Vagina (tissue), 2 donors: ENCODE measurements at places on chromosomes 16 and 17.
A peak's percentile ranks its signal among the peaks of the same experiment; 100 is the strongest.

- DNase-seq: no peak
Observed at GRCh38 chr17:82232876-82233785, 4.3 kb downstream of the SLC16A3 start.

GRCh38 chr17:841313-841712, 59.2 kb downstream of the MRM3 start:
- peak; percentile 98 for DNase-seq

DNA sequence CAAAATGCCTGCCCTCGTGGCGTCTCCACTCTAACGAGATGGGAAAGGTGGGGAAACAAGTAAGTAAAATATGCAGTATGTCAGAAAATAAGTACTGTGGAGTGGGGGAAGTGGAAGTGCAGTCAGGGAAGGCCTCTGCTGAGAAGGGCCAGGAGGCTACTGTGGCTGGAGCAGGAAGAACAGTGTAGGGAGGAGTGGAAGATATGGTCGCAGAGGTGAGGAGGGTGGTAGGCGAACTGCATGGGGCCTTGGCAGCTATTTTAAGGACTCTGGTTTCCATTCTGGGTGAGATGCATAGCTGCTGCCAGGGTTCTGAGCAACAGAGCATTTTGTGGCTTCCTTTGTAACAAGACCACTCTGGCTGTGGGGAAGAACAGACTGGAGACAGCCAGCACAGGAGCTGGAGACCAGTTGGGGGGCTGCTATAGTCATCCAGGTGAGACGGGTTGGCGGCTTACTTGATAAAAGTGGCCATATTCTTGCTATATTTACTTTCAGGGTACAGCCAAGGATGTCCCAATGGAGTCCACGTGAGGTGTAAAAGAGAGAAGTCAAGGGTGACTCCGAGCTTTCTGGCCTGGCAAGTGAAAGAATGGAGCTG, 42.6 kb downstream of the CYTH1 start:
- DNase-seq: no peak

- DNase-seq: no peak
Observed at GRCh38 chr17:67016039-67016762, 28.2 kb upstream of the CACNG1 start.

- DNase-seq: no peak
Observed at GRCh38 chr16:12386192-12386591, 409.7 kb downstream of the SNX29 start.

- DNase-seq: no peak
Observed at GRCh38 chr17:4721203-4722135, 9.8 kb upstream of the MED11 start.

DNA sequence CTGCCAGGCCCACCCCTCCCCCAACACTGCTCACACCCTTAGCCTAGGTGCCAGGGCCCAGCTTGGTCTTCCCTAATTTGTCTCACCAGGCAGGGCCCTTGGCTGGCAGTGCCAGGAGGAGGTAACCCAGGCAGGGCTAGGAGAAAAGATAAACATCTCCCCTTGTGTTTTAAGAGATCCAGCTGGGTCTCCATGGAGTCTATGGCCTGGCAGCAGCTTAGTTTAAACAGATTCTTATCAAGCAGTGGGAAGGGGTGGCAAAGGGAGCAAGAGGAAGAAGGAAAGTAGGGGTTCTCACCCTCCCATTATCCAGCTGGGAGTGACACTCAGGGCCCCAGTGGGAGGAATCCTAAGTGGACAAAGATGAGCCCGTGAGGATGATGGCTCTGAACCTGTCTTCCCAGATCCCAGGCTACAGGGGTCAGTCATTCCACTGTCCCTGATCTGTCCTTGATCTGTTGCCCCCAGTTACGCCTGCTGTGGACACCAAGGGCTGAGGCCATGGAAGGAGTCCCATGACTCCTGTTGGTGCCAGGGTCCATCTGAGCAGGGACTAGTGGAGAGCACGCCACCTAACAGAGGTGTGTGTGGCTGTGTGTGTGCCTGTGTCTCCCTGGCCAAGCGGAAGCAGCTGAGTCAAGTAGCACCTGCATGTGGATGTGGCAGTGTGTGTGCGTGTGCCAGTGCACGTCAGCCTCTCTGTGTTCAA, 47.4 kb upstream of the MEIOC start:
- DNase-seq: no peak

DNA sequence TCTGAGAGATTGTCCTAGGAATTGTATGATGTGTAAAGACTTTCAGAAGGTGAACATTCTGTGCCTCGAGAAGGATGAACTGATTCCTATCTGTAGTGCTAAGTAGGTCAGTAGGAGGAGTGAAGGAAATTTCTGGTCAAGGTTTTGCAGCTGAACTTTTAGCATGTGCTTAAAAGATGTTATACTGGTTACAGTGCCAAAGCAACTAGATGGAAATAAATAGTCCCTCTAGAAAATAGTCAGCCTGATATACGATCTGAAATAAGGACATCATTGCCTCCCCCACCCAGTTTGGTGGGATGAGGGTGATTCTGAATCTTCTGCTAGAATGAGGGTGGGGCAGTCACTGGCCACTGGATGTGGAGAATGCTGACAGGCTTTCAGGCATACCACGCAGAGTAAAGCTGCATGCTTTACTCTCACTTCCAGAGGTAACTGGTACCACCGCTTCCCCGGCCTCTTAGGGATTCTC, 57.2 kb upstream of the VPS4A start:
- DNase-seq: no peak

GRCh38 chr17:1011138-1011537, 14.2 kb downstream of the TIMM22 start:
- no peak for DNase-seq

- DNase-seq: no peak
Observed at GRCh38 chr17:73349138-73349537, 37.3 kb upstream of the CDC42EP4 start.

GRCh38 chr16:879986-880385, 79.5 kb upstream of the GNG13 start:
- no peak for DNase-seq

DNA sequence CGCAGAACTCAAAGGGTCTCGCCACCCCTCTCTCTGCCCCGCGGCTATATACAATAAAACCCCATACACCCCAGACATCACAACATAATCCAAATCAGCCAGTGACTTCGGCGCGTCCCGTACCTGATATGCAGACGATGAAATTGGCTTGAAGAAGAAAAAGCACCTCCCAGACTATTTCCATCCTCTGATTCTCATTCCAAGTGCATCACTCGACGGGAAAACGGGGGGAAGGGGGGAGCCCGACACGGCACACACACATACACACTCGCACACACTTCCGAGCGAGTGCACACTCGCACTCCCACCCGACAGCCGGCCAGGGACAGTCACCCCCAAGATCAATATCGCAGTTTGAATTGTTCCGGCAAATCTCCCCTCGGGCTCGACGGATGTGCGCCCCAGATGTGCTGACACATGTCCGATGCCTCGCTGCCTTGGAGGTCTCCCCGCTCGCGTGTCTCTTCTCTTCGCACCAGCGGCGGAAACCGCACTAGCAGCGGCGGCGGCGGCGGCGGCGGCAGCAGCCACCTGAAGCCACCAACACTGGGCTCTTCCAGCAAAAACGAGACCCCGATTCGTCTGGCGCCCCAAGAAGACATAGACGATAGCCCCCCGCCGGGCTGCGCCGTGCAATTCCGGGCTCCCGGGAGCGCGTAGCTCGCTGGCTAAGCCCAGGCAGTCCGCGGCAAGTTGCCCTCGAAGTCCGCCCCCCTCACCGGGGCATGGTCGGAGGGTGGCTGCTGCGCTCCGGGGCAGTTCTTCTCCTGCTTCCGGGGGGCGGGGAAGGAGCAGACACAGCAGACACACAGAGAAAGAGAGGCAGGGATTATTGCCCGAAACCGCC, 688 bp downstream of the CA10 start:
- no peak for DNase-seq

GRCh38 chr16:78629173-78629572, 529.7 kb downstream of the WWOX start:
- no peak for DNase-seq

DNA sequence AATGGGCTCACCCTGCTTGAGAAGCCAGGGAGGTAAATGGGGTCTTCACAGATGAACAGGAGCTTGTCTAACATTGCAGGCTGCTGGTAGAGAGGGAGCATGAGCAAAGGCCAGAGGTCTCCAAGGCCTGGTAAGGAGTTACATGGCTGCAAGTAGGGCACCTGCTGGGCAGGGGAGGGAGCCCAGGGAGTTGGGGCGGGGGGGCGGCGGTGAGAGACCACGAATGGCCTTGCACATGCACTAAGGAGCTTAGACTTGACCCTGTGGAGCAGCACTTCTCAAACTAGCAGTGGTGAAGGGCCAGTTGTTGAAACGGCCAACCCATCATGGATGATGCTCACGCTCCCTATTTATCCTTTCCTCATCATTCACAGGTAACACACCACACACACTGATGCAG, 38.4 kb downstream of the ERN1 start:
- no peak for DNase-seq
